NCI-H2081 (cell line): ENCODE measurements at places on chromosomes 1 and 21.
A peak's percentile ranks its signal among the peaks of the same experiment; 100 is the strongest.

- peak; percentile 9 for DNase-seq
Measured at GRCh38 chr1:212608959-212609700, 569 bp downstream of the ATF3 start.

GRCh38 chr1:203826175-203826574 is 30.8 kb downstream of the ZBED6 start:
- no peak for DNase-seq

DNA sequence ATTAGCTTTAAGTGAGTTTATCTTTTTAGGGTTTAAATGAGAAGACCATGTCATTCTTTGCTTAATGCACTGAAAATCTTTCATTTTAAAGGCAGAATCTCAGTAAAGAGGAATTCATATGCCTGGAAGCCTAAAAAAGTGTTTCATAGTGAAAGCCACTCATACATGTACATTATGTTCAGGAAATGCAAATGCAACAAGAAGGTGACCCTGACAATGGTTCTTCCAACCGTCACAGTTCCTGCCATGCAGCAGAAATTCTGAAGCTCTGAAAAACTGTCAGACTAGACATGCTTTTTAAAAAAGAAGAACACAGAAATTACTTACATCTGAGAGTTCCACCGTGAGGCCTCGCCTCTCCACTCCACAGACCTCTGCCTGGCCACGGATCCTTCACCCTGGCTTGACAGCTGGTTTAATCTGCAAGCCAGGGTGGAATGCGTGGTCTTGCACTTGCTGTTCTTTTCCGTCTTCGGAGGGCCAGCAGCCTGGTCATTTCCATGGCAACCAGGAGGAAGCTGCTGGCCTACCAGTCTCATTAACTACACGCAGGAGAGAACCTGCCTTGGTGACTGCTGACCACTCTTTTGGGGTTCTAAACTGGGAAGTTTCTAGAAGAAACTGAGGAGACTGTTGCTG is 41.8 kb upstream of the PAXBP1 start:
- no peak for DNase-seq

DNA sequence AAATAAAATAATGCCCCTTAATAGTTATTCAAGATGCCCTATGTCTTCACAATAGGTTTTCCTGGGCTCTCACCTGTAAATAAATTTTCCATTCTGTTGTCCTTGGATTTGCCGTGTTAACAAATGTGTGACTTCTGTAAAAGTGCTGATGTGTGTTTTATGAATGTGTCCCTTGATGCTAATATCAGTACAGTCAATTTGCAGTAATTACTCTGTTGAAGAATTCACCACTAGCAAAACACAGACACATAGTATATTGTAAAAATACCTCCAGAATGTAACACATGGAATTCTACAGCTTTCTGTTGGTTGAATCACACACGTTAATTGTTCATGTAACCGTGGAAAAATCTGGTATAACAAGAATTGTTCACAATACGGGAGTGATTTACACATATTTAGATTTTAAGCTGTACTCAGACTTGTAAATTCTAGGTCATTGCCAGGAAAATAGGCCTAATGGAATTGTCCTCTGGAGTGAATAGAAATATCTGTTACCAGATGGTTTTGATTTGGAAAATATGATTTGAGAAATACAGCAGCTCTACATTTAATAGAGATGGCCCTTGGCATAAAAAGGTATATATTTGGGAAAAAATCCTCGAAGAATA is 36.7 kb upstream of the KCNK2 start:
- no peak for DNase-seq

- DNase-seq, result no peak
Measured at GRCh38 chr1:185790194-185790735, 56.1 kb downstream of the HMCN1 start.

DNA sequence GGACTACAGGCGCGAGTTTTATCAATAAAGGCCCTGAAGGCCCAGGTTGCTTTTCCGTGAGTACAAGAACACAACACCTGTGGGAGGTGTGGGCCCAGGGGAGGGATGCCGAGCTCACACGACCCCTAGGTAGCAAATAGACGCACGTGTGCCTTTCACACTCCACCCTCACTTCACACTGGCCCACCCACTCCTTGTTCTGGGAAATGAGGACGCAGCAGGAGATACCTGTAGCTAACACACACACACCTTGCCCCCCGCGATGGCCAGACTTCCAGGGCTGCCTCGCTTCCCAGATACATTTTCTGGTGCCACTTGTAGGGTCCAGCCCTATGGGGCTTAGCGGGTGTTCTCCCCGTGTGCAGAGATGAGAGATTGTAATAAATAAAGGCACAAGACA is 4.3 kb upstream of the CCDC27 start:
- no peak for DNase-seq

DNA sequence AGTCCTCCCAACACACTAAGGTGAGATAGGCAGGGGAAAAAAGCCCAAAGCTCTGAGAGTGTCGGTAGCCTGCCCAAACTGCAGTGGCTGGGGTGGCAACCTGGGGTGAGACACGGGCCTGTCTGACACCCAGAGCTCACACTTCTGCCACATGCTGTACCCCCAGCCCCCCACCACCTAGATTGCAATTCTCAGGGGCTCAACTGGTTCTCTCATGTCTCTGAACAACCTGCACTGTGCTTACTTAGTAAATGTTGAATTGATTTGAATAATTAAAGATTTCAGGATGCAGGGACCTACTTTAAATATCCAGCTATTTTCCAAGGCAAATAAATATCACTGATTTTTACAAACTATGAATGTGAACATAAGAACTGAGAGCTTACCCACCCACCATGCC is 115.5 kb downstream of the EDEM3 start:
- DNase-seq, result no peak

GRCh38 chr1:221392453-221392852 is 349.4 kb downstream of the DUSP10 start:
- DNase-seq, result no peak

DNA sequence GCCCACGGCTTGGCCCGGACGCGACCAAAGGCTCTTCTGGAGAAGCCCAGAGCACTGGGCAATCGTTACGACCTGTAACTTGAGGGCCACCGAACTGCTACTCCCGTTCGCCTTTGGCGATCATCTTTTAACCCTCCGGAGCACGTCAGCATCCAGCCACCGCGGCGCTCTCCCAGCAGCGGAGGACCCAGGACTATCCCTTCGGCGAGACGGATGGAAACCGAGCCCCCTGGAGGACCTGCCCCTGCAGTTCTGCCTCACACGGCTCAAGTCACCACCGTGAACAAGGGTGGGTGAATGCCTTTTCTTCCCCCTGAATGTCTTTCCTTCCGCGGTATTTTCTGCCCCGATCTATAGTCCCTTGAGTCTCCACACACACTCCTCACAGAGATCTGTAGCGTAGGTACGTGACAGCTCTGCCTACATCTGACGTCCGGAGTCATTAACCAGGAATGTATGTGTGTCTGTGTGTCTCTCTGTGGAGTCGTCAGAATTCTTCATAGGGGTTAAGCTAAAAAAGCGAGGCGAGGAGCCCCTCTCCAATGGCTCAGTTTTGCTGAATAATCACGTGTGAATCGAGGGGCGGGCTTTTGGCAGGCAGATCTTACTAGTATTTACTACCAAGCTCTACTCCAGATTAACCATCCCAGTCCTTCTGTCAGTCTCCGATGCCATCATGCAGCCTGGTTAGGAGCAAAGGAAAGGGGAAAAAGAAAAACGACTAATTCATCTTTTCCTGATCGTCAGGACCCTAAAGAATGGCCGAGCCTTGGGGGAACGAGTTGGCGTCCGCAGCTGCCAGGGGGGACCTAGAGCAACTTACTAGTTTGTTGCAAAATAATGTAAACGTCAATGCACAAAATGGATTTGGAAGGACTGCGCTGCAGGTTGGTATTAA is at the start of gene CDKN2C:
CDKN2C (plus strand) TSS at position 635 of the 898 bp plus-strand sequence; CDS start at position 759, 124 bp downstream.
- peak; percentile 86 for DNase-seq

DNA sequence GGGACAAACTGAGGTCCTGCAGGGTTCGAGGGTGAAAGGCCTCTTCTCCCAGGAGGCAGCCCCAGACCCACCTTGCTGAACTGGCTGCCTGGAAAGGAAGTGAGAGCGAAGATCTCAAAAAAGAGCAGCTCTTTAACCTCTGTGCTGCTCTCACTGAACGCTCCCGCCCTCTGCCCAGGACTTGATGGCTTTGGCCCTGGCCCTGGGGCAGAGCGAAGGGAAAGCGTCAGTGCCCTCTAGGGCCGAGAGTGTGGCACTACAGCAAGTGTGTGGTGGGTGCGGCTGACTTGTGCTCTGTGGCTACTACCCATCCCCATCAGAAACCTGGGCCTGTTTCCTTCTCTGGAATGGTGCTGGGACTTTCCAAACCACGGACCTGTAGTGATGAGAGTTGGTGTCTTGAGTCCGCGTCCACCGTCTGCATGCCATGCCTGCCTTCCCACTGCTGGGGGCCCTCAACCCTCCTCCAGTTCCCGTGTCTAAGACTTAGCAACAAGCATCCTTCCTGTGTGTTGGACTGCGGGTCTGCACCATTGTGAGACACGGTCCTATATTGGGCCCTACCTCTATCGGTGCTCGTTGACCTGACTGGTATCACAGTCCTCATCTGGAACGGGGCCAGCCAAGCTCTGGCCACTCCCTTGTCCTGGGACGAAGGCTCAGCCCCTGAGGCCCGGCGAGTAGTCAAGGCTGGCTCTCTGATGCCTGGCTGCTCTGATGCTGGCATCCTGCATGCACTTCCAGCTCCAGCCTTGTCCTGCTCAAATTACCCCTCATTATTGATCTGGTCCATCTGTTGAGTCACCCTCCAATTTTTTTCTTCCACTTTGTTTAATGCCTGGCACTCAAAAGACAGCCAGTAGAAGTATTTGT is 180.3 kb downstream of the DISC1 start:
- peak; percentile 54 for DNase-seq

- no peak for DNase-seq
Measured at GRCh38 chr1:234997896-234998741, 130.5 kb downstream of the TOMM20 start.

DNA sequence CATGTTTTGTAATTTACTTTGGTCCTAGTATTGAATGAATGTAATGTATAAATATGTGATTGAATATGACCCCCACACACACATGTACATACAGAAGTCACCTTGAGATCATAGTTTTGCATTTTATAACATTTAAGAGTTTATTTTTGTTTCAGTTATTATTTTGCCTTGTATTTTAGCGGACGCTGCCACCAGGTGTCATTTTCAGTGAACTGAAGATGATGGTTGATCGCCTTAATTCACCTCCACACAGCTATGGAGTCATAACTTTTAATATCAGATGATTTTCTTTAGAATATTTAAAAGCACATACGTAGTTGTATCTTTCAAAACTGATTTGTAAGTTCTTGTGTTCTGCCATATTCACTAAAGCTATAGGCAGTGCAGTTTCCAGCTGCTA is 130.4 kb downstream of the DYRK1A start:
- no peak for DNase-seq

DNA sequence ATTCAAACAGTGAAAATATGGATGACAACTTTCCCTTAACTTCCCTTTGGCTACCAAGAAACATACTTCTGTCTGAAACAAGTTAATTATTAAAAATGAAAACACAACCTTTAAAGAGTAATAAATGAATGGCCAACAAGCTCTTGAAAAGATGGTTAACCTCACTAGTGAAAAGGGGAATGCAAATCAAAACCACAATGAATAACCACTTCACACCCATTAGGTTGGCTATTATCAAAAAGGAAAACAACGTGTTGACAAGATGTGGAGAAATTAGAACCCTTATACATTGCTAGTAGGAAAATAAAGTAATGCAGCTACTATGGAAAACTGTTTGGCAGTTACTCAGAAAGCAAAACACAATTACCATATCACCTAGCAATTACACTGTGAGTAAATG is 14.1 kb downstream of the COP1 start:
- DNase-seq, result no peak

GRCh38 chr1:176211396-176212165 is 4.5 kb upstream of the COP1 start:
- no peak for DNase-seq

- peak; percentile 69 for DNase-seq
Measured at GRCh38 chr1:2236695-2237677, 8.9 kb downstream of the SKI start.

DNA sequence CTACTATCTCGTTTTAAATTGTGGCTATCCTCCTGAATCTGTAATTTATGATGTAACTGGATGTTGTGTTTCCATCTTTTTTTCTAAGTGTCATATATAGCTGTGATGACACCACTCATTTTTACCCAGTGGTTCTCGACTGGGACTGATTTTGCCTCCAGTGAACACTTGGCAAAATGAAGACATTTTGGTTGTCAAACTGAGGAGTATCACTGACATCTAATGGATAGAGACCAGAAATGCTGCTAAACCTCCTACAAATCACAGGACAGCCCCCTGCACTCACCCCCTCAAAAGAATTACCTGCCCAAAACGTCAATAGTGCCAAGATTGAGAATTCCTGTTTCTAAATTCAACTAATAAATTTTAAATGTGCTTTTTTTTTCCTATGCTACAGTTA is 1.9 kb downstream of the TRMT13 start:
- no peak for DNase-seq

DNA sequence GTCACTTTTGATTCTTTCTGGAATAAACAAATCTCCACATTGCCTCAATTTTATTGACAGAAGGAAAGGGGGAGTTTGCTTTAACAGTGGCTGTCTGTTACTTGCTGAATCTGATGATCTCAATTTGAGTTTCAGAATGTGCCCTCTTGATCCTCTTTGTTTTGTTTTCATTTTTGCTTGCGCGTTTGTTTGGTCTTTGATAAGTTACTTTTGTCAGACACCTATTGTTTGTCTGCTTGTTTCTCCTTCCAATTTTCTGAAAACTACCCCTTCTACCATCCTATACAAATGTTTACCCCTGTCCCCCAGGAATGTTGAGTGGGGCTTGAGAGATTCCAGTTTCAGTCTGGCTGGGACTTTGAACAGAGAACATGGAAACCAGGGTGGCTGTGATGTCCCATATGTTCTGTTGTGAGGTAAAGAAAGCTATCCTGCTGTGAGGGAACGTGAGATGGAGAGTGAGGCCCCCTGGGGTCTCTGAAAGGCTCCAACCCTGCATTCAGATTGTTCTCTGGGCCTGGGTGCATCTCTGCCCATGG is 11.8 kb upstream of the XCL2 start:
- DNase-seq, result no peak

DNA sequence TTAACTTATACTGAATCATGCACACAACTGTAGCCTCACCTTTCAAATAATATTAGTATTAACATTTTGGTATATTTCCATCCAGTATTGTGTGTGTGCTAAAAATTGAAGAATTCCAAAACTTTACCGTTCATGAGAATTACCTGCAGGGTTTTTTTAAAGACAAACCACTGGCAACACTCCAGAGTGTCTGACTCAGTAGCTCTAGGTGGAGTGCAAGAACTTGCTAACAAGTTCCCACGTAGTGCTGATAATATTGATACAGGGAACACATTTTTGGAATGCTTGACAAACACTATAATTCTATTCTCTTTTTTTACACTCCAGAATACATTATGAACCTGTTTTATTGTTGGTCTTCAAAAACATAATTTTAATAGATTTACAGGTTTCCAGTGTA is 27.7 kb upstream of the SLC5A9 start:
- no peak for DNase-seq

DNA sequence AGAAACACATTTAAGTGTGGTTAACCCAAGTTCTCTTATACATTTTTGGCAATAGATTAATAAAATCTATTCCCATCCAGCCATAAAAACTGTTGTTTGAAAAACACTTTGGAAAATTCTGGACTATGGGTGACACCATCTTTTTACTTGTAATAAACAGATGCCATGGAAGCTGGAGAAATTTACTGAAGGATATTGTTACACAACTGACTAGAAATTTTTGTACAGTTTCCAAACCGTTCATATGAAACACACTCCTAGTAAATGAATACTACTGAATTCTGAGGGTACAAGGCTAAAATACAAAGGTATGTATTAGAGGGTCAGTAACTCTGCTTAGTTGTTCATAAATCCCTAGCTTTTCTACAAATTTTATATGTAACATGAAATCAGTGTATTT is 48.7 kb downstream of the TRIM33 start:
- DNase-seq, result no peak
